Stimulated activated CD8-positive, alpha-beta memory T cell treated with anti-CD3 and anti-CD28 coated beads, Interleukin-4, amount 100 ng/mL, for 24 hours (primary cell): ENCODE measurements at places on chromosomes 11 and 22.

- no peak for DNase-seq
Observed at GRCh38 chr11:113989916-113990315, 15.0 kb downstream of the HTR3A start.

- no peak for DNase-seq
Observed at GRCh38 chr11:131616481-131617140, 246.2 kb downstream of the NTM start.

DNA sequence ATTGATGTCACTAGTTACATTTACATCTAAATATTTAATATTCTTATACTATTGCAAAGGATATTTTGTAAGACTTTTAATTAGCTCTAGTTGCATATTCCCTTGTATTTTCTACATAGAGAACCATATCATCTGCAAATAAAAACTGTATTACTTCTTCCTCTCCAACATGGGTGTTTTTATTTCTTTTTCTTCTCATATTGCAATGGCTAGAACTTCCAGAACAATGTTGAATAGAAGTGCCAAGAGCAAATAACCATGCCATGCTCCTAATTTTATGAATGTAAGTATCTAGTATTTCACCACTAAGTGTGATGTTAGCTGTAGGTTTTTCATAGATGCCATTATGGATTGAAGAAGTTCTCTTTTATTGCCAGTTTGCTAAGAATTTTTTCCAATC is 321.8 kb upstream of the NCAM1 start:
- no peak for DNase-seq

DNA sequence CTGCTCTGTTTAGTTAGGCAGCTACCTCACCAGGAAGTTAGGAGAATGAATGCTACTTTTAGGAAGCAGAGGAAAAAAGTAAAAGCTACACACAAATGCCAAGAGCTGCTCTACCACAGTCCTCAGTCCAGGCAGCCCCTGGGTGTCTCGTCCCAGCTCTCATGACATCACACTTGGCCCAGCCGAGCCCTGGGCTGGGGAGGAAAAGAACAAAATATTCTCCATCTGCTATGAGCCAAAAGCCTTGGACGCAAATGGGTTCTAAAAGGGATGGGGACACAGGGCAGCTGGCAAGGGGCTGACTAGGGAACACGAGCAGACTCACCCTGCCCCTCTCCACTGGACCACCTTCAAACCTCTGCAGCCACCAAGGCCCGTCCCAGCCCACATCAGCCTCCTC is 26.1 kb downstream of the TMEM184B start:
- no peak for DNase-seq

GRCh38 chr11:87224486-87224885 is 186.8 kb downstream of the TMEM135 start:
- DNase-seq, result no peak

GRCh38 chr11:100833276-100833675 is 146.2 kb downstream of the ARHGAP42 start:
- no peak for DNase-seq

DNA sequence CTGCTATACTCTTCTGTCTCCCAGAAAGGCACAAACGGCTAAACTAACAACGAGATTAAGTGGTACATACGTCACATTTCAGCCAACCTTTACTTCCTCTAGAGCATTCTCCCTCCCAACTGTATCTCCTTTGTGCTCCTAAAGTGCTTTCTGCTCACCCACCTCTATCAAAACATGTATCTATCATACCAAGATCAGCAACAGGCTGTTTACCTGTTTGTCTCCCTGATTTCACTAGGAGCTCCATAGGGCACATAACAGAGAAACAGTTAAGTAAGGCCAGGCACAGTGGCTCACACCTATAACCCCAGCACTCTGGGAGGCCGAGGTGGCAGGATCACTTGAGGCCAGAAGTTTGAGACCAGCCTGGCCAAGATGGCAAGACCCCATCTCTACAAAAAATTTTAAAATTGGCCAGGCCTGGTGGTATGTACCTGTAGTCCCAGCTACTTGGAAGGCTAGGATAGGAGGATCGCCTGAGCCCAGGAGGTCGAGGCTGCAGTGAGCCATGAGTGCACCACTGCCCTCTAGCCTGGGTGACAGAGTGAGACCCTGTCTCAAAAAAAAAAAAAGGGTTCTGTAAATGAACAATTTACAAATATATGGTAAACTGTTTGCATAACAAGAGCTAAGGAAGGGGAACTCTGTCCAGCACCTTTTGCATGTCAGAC is 2.8 kb downstream of the NDUFC2 start:
- DNase-seq, result no peak

DNA sequence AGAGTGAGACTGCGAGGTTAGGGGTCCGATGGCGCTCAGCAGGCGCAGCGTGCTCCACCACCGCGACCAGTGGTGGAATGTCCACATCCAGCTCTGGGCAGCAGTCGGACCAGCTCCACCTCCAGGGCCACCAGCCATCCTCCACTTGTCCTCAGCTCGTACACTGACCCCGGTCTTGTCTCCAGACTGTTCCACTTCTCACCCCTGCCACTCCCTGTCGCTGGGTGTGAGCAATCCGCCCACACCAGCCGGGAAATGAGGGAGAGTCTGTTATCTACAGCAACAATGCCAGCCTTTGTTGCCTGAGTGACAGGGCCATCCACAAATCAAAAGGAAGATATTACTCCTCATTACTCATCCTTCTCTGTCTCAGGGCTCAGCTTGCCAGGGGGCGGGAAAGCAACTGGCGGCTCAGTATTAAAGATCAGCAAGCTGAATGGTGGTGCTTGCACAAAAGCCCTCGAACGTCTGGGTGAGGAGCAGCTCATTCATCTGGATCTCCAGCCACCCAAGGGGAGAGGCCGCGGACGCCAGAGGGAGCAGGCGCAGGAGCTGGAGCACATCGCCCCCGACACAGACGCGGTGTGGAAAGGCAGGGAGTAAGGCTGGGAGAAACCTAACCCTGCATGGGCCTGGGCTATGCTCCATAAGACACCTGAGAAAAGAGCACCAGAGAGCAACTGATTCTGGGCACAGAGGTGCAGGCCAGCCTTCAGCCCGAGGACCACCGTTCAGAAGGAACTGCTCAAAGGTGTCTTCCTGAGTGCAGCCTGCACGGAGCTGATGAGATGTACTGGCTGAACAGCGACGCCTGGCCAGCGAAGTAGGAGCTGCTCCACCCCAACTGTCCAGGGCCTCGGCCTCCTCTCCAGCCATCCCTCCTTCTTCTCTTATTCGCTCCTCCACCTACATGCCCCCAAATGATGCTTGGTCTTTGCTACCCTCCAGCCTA is 21.9 kb downstream of the IGSF9B start:
- DNase-seq, result no peak

DNA sequence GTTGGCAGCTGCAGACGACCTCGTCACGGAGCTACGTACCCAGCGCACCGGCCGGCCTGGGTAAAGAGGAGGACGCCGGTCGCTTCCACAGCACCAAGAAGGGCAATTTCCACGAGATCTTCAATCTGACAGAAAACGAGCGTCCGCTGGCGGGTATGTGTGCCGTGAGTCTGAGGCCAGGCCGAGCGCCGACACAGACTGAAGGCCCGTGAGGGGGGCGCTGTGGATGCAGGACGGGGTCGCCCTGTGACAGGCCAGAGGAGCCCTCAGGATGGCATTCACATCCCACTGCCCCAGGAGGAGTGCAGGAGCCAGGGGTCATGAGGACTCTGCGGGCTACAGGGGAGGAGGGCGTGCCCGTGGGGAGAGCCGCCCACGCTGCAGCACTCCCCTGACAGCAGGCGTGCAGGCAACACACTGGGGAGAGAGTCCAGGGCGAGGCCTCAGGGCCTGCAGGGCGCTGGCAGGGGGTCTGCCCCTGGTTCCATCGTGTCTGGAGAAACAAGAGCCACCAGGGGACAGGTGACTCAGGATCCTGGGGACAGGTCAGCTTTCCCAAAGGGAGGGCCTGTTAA is 53.6 kb downstream of the GRAMD4 start:
- no peak for DNase-seq

- no peak for DNase-seq
Observed at GRCh38 chr11:86176165-86176884, 68.2 kb upstream of the EED start.

DNA sequence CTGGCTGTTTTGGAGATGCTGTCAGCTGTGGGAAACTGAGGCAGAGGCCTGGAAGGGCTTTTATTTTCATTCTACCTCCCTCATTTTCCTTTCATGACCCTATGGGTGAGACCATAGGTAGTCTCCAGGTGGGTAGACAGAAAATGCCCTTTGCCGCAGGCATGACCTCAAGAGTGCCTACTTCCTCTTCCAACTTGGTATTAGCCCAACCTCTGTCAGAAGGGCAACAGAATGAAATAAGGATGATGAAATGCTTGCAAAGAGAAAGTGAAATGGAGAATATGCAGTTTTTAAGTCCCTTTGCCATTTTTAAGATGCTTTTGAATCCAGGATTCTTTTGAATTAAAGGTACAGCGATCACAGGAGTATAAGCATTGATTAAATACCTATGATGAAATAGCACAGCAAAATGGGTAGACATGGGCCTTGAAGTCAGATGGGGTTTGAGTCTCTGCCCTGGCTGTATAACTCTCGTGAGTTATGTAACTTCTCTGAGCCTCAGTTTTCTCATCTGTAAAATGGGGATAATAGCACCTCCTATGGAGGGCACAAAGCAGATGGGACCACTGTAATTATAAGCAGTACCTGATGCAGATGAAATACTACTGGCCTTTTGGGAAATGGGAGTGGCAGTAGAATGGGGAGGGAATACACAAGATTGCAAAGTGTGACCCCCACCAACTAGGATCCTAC is 3.7 kb downstream of the ASPHD2 start:
- no peak for DNase-seq

DNA sequence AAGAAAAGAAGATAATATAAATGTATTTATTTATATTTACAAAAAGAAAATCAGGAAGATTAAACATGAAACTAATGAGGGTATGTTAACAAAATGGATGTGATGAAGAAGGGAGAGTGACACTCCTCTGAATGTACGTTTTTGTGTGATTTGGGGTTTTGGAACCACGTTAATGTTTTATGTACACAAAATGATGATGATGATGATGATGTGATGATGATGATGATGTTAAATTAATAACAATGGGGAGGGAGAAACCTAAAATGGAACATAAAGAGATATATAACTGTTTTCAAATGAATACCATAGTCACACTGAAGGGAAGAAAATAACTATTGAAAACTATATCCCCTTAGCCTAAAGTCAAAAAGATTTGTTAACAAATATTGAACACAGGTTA is 143.1 kb downstream of the RCN1 start:
- DNase-seq, result no peak

DNA sequence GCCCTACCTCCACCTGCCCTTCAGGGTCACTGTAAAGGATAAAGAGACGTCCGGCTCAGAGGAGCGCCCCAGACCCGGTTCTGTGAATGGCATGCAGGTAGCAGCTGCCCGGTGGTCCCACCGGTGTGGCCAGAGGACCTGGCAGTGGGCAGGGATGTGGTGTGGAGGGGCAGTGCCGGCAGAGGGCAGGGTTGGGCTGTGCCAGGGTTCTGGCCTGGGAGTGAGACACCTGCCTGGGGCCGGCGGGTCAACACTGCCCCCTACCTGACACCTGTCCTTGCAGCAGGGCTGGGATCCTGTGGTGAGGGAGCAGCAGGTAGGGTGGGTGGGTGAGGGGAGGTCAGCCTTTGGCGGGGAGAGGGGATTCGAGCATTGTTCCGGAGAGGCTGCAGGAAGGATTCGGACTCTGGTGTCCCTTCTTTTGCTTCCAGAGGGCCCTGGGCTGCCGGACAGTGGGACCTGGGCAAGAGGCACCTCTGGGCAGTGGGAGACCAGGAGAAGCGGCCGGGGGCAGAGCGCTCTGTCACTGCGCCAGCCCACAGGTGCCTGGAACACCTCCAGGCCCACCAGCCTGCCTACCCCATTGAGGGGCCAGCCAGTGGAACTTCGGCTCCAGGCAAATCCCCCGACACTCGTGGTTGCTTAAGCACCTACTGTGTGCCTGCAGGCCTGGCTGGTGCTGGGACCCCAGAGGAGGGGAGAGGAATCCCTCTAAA is 1.6 kb upstream of the PHLDA2 start:
- no peak for DNase-seq

DNA sequence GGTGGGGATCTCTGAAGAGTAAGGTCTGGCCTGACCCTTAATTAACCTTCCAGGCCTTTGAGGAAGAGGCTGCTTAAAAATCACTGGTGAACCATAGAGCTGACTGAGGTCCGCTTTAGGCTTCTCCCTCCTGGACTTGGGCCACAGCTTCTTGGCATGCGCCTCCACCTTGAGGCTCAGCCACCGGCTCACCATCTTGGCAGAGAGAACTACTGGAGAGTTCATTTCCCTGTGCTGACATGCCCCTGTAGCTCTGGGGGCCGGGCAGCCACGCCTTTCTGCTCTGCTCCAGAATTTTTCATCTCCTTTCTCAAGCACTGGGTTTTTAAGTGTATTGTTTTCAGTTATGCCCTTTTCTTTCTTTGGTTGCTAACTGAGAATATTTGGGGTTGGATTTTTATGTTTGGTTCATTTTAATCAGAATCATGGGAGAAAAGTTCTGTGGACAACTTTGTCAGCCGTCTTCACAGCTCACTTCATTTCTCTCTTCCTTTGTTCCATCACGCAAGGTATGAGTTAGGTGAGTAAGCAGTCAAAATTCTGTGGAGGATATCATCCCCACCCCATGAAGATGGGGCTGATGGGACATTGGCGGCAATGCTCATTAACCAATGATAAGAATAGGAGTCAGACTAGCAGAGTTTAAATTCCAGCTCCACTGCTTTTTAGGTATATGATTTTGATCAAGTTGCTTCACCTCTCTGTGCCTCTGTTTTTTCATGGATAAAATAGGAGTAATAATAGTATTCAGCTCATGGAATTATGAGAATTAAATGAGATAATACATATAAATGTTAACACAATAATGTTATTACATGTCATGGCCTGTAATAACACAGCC is 103.9 kb downstream of the DBX1 start:
- no peak for DNase-seq

DNA sequence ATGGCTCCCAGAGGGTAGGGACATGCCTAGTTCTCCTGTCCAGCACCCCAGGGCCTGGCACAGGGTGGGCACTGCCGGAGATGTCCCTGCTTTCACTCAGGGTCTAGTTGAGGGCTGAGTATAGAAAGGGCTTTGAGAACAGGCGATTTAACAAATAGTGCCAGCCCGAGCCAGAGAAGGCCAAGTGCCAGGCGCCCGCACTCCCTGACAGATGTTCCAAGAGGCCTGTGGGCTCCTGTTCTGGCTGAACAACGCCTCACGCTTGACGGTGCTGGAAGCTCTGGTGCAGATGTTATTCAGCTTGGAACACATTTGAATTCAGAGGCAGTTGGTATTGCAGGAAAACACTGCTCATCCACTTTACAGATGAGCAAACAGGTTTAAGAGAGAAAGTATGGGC is 46.5 kb downstream of the NFAM1 start:
- no peak for DNase-seq

DNA sequence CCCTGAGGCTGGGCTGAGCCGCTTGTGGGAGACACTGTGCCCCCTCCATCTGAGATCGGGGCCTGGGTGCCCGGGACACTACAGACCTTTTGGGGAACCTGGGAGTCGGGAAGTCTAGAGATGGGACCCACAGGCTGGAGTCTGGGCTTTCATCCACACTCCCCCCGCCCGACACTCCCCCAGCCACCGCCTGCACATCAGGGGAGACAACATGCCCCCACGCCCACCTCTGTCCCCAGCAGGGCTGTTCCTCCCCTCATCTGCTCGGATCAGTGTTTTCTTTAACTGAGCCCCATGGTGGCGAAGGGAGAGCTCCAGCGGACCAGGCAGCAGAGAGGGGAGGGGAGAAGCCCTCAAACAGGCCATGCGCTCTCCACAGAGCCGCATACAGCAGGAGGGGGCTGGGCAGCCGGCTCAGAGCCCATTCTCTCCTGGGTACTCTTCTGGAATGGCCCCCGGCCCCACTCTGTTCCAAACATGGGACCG is 174.7 kb downstream of the IGLL1 start:
- no peak for DNase-seq
